ENCODE measurements at places on chromosomes 12 and 14.

DNA sequence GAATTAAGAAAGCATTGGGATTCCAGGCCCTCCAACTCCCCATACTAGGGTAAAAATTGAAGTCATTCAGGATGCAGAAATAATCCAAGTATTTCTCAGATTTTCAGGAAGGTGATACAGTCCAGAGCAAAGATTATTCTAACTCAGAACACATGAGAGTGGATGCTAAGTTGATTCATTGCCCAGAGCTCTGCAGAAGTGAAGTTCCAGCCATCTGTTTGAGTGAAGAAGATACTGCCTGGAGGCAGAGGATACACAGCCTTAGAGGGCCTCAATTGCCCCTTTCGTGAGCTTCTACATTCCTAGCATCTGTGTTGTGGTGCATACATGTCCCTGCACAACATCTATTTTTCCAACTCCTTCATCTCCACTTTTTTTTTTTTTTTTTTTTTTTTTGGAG lies 36.9 kb upstream of the SMUG1 start:
- no peak for DNase-seq

DNA sequence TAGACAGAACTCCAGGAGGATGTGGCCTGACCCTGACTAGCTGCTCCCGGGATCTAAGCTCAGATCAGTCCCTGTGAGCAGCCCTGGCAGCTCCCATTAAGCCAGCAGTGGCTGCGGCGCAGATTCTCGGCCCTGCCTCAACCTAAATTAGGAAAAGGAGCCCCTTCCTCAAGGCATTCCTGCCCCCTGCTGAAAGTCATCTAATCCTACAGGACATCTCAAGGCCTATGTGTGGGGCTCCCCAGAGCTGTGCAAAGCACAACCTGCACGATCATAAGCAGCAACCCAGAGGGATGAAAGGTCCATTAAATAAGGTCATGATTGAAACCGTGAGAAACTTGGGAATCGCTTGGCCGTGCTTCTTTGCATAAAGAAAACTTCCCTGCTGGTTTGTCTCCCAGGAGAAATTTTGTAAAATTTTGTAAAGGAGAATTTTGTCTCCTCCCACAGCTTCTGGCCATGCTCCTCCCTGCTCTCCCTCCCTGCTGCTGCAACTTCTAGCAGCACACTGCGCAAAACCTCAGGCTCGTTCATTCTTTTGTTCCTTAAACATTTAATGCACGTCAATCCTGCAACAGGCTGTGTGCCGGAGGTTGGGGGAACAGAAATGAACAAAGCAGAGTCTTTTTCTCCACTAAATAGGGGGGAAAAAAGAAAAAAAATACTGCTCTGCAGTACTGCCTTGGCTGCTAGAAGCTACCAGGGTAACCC lies 96.6 kb upstream of the SLC35F4 start:
- DNase-seq, result no peak

DNA sequence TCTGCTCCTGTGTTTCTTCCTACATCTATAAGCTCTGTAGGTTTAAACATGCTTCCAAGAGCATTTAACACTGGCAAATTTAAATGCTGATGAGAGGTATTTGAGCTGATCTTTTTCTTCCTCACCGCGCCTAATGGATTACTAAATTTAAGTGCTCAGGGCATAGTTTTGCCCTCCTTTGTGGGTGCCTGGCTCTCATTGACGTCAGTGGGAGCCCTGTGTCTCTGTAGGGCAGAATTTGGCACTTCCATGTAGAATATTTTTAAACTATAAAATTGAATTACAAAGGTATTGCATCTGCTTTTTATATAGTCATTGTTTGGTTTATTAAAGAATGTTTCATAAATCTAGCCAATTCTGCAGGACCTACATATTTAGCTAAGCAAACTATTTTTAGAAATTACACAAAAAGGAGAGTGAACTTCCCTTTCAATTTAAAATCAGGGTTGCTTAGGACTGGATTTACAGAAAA lies 444.8 kb downstream of the AEBP2 start:
- DNase-seq, result no peak

DNA sequence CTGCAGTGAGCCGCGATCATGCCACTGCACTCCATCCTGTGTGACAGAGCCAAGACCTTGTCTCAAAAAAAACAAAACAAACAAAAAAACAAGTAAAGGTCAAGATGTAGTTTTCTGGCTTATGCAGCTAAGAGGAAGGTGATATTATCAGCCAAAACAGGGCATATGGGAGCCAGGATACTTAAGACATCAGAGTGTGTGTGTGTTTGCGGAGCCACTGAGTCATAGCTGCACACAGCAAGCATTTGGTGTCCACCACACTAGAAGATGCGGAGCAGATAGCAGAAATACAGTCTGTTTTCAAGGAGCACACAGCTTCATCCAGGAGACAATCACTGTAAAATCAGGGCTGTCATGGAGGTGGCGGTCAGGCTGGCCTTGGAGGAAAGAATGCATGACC lies 72.6 kb upstream of the REP15 start:
- DNase-seq, result no peak

- DNase-seq, result no peak
Observed at GRCh38 chr12:87846045-87846444, 183.2 kb downstream of the C12orf50 start.

GRCh38 chr12:97597031-97597751 lies 134.6 kb downstream of the RMST start:
- no peak for DNase-seq

DNA sequence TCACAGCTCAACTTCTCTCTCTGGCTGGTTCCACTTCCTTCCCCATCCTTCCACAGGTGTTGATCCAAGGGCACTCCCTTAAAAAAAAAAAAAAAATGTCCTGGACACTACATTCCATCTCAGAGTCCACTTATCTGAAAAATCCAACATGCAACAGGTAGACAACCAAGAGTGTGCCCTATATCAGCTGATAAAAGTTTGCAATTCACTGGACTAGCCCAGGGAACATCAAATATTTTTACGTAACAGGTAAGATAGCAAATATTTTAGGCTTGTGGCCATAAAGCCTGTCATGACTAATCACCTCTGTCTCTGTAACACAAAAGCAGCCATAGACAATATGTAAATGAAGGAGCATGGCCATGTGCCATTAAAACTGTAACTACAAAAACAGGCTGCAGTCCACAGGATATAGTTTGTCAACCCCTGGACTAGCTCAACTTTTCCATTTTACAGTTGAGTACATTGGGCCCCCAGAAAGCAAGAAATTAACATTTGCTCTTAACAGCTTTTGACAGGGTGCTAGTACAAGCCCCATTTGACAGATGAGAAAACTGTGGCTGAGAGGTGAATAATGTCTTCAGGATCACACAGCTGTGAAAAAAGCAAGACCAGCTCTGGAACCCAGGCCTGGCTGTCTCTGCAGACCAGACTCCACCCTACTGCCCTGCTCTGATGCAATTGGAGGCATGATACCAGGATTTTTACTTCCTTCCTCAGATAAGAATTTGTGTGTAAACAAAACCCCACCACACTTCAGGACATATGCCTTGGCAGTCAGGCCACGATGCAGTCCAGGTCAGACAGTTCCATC lies 68.9 kb downstream of the CMKLR1 start:
- DNase-seq, result no peak

- no peak for DNase-seq
Observed at GRCh38 chr14:77474479-77475177, 16.7 kb downstream of the AHSA1 start.
